Stimulated activated CD4-positive, alpha-beta T cell treated with anti-CD3 and anti-CD28 coated beads, TNF-alpha, amount 100 ng/mL, for 24 hours (primary cell): ENCODE measurements at places on chromosomes 1 and 21.

- no peak for DNase-seq
Measured at GRCh38 chr1:164905869-164906268, 346.9 kb downstream of the PBX1 start.

- no peak for DNase-seq
Measured at GRCh38 chr1:155195201-155196102, 12.2 kb downstream of the THBS3 start.

- DNase-seq, result no peak
Measured at GRCh38 chr1:203567596-203567995, 59.0 kb upstream of the ATP2B4 start.

DNA sequence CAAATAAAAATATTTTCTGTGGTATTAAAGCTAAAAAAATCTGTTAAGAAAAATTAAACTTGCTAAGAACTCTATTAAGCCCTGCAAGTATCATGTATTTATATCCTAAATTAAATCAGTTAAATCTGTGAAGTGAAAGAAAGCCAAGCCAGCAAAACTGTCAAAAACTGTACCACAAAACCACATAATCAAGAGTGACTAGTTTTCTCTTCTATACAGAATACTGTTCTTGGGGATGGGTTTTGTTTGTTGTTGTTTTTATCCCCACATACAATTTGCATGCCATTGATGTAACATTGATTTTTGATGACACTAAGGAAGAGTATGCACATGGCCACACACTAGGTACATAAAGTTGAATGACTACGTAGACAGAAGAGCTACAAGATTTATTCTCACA, 20.4 kb downstream of the DPH5 start:
- DNase-seq, result no peak

GRCh38 chr1:53837646-53837923, 511 bp downstream of the NDC1 start:
- no peak for DNase-seq
